ENCODE measurements at places on chromosomes 3 and 15.

DNA sequence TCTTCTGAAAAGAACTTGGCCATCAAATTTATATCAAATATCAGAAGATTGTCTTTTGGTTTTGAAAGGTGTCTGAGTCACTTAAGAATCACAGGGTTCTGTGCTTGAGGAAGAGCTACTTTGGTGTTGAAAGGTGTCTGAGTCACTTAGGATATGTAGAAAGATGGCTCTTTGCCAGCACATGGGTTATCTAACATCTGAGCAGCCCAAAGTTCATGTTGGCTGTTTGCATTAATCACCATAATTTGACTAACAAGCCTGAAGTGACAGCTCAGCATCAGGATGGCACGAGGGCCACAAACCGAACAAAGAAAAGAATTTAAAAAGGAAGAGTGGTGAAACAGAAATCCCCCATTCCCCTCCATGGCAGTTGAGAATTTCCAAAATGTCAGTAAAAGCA lies 190.5 kb upstream of the CMC1 start:
- DNase-seq = peak; percentile 28

DNA sequence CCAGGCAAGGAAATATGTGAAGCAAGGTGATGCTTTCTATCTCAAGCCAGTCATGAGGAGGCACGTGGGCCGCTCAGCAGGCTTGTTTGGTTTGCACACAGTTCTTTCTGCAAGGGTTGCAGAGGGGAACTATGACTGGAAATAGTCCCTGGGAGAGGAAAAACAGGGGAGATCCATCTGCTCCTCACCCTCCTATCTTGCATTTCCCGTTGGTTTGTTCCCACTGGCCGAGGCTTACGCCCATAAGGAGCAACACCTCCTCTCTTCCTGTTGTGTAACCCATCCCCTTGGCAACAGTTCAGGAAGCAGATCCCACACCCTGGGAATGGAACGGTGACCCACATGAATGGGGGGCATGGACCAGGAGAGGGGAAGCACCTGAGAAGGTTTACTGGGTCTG lies 72.1 kb upstream of the MAGI1 start:
- no peak for DNase-seq

DNA sequence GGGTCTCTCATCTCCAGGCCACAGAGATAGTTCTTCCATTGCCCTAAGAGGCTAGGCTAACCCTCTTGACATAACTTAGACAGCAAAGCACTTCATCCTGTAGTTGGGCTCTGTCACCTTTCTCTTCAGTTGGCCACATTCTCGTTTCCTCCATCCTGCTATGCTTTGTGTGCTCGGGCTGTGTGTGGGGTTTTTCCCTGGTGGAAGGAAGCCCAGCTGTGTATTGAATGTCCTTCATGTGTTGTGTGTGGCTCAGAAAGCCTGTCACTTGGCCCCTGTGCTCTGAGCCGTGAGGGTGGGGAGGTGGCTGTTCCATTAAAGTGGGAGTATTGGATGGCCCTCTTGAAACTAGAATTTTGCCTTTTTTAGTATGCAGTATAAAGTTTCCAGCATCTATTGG lies 8.8 kb upstream of the EXOG start:
- no peak for DNase-seq

GRCh38 chr3:9468460-9468859 lies 71.0 kb downstream of the SETD5 start:
- no peak for DNase-seq

- DNase-seq = no peak
These were observed 575.0 kb upstream of the SGO1 start for GRCh38 chr3:20760981-20761380.

DNA sequence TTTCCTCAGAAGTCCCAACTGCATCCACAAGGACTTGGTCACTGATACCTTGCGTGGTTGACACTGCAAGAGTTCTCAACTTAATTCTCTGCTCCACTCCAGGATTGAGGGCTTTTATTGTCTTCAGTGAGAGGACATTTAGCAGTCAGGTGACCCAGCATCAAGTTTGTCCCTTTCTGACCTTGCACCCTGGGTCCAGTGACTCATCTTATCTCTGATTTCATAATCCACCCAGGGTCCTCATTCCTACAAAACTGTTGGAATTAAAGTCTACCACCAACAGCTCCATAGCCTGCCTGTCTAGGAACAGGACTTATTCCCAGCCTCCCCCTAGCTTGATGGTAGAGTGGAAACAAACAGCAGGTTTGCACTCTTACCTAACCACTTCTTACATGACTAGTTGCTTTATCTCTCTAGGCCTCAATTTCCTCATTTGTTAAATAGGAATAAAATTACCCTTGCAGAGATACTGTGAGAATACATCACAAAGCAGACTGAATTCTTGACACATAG lies 151.3 kb upstream of the LPP start:
- DNase-seq = no peak

- no peak for DNase-seq
These were observed 499.6 kb upstream of the GBE1 start for GRCh38 chr3:82261013-82261412.

- no peak for DNase-seq
These were observed 48.8 kb downstream of the GLB1 start for GRCh38 chr3:33047842-33048834.

DNA sequence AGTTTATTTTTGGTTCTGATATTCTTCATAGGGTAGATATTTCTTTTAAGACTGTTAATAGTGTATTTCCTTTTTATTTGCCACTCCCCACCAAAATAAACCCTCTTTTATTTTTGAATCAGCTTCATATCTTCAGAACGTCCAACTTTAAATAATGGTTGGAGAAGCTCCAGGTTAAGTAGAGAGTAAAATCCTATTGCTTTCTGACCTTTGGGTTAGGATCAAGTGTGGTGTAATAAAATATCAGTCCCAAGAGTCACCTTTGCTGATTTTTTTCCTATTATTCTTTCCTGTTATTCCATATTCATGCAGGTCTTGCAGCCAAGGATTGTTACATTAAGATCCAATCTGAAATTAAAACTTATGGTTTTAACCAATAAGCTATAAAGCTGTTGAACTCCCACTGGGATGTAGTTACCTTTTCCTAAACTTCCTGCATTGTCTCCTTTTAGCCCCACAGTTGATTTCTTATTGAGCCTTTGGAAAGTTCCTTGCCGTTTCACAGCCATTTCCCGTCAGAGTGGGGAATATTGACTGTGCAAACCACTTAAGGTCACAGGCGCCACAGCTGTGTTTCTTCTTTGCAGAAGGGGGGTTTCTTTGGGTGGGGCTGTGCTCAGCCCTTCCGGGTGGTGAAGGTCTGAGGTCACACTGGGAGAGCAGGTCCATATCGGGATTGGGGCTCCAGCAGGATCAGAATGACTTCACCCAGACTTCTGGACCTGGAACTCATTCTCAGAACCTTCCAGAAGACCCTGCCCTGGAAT lies 287.3 kb upstream of the CTDSPL start:
- DNase-seq = no peak

GRCh38 chr3:15531346-15531745 lies 9.8 kb upstream of the COLQ start:
- DNase-seq = no peak

- no peak for DNase-seq
These were observed 401.2 kb upstream of the C2CD4B start for GRCh38 chr15:62566248-62566647.

DNA sequence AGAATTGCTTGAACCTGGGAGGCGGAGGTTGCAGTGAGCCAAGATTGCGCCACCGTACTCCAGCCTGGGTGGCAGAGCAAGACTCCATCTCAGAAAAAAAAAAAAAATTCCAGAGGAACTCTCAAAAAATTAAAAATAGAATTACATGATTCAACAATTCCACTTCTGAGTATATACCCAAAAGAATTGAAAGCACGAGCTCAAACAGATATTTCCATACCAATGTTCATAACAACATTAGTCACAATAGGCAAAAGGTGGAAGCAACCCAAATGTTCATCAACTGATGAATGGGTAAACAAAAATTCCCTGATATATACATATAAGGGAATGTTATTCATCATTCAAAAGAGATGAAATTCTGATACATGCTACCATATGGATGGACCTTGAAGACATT lies 16.9 kb upstream of the MORF4L1 start:
- no peak for DNase-seq

GRCh38 chr15:67322481-67322880 lies 67.9 kb downstream of the IQCH start:
- no peak for DNase-seq

DNA sequence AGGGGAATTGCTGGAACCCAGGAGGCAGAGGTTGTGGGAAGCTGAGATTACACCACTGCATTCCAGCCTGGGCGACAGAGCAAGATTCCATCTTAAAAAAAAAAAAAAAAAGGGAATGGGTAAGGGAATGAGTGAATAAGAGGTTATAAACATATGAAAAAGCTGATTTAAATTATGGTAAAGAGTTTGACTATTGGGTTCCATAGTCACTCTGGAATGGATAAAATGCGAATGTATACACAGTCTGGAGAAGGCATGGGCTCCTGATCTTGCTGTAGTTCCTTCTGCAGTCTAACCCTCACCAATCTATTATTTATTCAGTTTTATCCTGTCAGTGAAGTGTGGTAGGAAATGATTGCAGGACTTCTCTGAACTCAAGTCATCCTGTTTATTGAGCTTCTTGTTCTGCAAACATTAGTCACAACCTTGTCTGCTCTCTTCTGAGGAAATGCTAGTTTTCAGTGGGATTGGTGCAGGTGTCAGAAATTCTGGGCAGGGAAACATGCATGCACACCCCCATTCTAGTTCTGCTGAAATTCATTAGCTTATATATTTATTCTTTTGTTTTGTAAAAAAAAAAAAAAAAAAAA lies 190.9 kb upstream of the CFAP20DC start:
- DNase-seq = no peak

DNA sequence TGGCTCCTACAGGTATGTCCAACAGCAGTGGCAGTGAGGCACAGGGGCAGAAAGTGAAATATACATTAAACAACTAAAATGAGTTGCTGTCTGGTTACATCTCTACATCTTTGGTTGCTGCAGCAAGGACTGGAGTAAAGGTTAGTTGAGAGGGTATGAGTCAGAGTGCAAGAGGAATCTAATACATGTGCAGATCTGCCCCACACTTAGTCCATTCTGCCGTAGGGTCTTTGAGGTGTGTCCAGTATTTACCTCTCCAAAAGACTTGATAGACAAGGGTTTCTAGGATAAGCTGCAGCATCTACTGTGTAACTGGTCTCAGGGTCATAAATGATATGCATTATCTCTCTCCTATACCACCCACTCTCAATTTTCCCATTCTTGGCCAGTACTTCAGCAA lies 6.2 kb upstream of the NEDD4 start:
- DNase-seq = no peak

- DNase-seq = no peak
These were observed 42.7 kb downstream of the HDGFL3 start for GRCh38 chr15:83164771-83165404.

GRCh38 chr3:136931606-136932005 lies 26.2 kb upstream of the IL20RB start:
- DNase-seq = no peak

DNA sequence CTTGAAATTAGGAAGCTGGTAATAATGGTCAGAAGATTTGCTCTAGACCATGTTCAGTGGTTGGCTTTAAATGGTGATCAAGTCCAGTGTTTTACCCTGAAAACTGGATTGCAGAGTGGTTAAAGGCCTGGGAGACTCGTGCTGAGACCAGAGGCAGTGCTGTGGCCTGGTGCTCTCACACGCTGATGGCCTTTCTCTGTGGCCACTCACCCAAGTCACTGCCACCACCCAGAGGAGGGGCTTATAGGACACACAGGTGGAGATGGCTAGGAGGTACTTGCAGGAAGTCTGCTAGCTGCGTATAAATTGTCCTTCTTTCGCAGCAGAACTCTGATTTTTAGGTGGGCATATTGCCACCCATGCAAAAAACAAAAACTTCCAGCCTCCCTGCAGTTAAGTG lies 6.2 kb upstream of the EHD4 start:
- DNase-seq = no peak

DNA sequence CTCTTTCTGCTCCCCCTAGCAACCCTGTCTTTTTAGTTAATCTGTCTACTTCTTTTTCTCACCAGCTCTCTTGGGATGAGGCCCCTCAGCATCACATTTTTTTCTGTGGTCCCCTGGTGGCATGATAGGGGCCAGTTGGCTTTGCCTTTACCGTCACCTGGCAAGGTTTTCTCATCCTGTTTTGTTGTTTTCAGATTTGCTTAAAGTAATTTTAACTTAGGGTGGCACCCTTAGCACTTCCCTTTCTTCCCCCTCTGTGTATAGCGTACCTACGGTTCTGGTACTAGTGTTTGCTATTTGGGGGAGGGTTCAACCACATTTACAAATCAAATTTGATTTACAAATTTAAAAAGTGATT lies 35.6 kb downstream of the PDCD6IP start:
- no peak for DNase-seq

DNA sequence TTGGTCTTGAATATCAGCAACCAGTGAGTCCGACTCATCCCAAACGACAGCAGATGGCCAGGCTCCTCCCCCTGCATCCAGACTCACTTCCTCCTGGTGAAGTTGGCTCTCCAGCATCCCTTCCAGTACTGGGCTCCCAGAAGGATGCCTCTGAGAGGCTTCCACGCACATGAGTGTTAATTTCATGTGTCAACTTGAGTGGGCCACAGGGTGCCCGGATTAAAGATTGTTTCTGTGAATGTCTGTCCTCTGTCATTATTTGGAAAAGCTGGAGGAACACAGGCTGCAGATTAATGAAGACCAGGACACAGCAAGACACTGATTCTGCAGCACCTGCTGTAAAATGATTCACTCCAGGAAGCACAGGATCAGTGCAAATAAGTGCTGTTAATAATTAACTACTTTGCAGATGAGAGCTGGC lies 99.8 kb downstream of the ATP10A start:
- no peak for DNase-seq

DNA sequence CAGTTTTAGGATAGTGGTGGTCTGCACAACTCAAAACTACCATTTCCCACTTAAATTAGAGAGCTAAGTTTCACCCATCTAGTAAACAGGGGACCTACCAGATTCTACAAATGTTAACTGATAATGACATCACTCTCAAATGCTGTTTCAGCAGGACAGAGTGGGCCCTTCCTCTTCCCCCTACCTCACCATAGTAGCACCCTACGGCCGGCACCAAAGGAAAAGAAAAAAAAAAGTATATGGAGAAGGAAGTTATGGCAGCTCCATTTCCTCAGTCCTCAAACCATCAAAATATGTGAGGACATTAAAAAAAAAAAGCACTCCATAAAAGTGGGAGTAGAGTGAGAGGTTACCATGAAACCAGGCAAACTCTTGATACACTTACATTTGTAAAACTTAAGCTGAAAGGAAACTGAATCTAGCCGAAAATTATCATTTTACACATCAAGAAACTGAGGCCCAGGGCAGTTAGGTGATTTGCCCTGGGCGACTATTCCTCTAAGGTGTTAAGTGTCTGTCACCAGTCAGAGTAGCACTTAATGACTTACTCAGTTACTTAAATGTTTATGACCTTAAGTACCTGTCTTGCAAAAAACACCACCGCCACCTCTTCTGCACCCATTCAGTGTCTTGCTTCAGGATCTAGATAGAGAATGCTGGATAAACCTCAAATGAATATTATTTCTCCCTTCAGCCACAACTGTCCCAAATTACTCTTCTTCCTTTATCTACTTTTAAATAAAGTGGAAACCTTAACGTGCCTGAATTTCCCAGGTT lies 2.7 kb downstream of the MSL2 start:
- no peak for DNase-seq

All from stimulated activated CD4-positive, alpha-beta T cell treated with anti-CD3 and anti-CD28 coated beads, Interleukin-4, amount 100 ng/mL, for 4 hours (primary cell).